ENCODE measurements at places on chromosomes 7 and 10. TPM values are rescaled to one million over a fixed set of nuclear protein-coding genes. Genes with fewer than 3 reads are reported as not detected.
A peak's percentile ranks its signal among the peaks of the same experiment; 100 is the strongest.

C10orf143 gene
- 3.0 TPM for total RNA-seq

ITPRID1 gene
- total RNA-seq = not detected

KCNIP2 gene
- total RNA-seq = 0.23 TPM

OR6B1 gene
- total RNA-seq = not detected

CDHR3 gene
- total RNA-seq = 0.56 TPM

PCLO gene
- not detected for total RNA-seq

ZMIZ2 gene
- total RNA-seq = 118 TPM

HOGA1 gene
- not detected for total RNA-seq

C7orf33 gene
- total RNA-seq = not detected

CRHR2 gene
- not detected for total RNA-seq

TBXAS1 gene
- 4.1 TPM for total RNA-seq

TMEM236 gene
- 0.11 TPM for total RNA-seq

PDGFA gene
- 31.3 TPM for total RNA-seq

GRCh38 chr7:28065721-28066285, 114.8 kb downstream of the JAZF1 start:
- no peak for DNase-seq

DNA sequence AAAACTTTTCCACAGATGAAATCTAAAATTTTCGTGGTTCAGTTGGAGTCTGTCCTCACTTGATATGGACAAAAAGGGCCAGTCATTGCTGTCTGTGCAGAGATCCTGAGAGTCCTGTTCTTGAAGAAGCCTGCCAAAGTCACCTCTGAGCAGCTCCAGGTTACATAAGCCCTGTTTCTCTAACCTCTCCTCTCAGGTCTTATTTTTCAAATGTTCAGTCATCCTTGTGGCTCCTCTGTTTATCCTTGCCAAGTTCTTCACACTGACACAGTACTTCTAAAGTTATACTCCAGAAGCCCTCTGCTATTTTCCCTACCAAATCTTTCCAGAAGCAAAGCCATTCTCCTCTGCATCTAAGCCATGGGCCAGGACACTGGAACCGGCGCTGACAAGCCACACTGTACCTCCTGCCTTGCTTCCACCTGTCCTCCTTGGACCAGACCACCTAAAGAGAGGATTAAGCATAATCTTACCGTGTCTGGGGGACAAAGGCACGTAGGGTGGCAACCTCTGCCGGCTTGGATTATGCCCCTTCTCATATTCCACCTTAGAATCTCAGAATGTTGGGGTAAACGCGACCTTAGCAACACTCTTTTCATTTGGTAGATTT, 161.6 kb downstream of the JAZF1 start:
- DNase-seq = no peak

DNA sequence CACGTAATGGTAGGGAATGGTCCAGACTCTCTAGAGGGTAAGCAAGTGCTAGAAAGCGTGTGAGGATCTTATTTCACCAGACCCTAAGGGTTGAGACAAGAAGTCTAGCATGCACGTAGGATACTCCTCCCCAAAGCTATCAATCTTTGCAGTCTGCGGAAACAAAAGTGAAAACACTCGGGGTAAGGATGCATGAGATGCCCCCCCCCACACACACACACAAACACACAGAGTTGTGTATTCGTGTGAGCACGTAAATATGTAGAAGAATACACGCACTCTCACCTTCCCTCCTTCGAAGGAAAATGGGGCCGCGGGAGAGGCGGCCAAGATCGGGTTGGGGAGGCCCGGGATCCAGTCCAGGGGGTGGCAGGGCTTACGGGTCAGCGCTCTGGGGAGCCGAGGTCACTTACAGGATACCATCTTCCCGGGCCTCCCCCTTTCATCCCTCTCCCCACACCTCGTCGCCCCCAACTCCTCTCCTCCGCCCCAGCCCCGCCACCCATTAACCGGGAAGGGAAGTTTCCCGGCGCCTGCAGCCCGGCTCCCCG, 455 bp downstream of the CUL2 start:
- no peak for DNase-seq

- DNase-seq = no peak
These were observed 25.5 kb downstream of the FAM107B start for GRCh38 chr10:14749070-14749809.

DNA sequence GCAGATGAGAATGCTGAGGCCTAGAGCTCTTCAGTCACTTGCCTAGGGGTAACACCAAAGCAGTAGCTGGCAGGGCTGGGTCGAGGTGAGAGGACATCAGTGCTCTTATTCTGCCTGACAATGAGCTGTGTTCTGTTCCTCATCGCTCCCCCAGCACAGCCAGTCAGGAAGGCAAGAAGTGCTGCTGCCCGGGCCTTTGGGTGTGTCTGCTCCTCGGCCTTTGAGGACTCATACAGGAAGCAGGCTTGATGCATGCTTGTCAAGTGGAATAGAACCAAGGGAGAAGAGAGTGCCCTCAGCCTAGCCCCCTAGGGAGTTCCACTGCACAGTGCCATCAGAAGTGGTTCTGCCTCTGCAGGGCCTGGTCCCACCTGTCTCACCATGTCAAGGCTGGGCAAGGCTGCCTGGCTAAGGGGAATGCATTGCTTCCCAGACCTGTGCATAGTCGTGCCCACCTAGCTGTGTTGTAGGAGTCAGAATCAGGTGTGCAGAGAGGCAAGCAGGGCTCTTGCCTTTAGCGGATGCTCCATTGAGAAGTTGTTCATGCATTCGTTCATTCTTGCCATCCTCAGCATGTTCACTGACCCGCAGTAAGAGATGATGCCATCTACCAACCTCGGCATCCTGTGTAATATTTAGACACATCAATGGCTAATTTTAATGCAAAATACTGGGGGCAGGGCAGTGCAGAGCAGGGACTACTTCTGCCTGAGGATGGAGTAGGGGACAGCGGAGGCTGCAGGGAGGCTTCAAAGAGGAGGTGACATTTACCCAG, 156.6 kb downstream of the RPS24 start:
- no peak for DNase-seq

DNA sequence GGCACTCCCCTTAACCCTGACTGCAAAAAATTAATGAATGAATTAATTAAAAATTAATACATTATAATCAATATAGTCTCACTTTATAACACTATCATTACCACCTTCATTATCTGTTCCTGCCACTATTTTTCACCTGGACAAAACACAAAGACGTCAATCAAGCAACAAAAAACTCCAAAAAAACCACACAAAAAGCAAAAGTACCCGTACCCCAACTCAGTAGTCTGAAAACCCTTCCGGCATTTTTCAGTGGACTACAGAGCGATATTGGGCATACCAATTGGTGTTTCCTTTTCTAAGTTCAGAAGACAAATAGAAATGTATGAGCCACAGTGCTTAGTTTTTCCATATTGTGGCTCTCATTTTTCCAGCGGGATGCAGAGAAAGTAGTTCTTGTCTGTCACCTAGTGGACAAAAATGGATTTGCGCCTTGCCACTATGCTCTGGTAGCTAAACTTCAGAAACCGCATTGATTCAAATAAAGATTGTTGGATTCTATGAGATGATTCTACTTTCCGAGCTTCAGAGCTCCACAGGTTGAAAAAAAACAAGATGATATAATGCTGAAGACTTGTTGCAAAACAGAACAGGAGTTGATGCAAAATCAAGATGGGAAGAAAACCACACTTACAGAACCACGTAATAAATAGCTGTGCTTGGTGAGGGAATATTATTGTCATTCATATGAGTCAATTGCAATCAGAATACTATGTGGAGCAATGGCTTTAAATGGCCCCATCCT, 50.6 kb upstream of the ITGB1 start:
- DNase-seq = peak; percentile 57

GRCh38 chr7:100102950-100103840, 1.8 kb downstream of the AP4M1 start:
- no peak for DNase-seq

- DNase-seq = no peak
These were observed 588 bp downstream of the GET4 start for GRCh38 chr7:876972-877311.

- no peak for DNase-seq
These were observed 212.2 kb downstream of the FAM107B start for GRCh38 chr10:14562218-14563075.

DNA sequence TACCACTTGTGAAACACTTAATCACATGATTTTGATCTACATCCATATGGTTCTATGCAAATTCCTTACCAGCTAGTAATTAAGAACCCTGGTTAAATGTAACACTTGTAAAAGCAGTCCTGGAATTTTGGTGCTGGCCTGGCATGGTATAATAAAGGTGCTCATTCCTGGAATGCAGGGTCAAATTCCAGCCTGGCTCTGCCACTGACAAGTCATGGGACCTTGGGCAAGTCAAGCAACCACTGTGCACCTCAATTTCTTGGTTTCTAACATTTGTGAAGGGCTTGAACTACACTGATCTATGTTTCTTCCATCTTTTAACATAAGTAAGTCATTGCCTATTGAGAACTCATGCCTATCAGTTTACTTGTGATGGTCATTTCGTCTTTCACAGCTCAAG, 91.9 kb upstream of the PIK3CG start:
- DNase-seq = no peak

- no peak for DNase-seq
These were observed 72.6 kb upstream of the SEPHS1 start for GRCh38 chr10:13420532-13421307.

DNA sequence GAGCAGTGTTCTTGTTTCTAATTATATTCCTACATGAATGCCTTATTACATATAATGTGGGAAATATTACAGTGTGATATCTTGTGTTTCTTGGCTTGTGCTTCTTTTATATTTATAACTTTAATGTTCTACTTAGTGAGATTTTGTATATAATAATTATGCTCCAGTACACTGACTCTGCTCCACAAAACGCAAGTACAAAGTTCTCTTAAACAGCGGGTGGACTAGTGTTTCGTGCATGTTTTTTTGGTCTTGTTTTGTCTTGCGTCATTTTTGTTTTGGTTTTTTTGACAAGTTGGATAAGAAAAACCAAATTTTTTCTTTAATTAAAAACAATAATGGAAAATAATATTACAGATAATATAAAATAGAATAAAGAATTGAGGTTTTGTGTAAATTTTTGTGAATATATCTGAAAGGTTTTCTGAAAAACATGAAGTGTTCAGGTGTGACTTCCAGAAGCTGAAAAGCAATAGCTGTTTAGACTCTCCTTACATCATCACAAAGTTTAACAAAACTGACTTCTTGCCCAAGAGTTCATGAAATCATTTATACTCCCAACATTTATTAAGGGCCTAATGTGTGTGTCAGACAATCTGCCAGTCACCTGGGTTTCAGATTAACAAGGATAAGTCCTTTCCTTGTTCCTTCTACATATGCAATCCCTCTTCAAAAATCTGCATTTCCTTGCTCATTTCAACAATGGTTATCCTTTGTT, 331.8 kb downstream of the LRRTM3 start:
- DNase-seq = no peak

DNA sequence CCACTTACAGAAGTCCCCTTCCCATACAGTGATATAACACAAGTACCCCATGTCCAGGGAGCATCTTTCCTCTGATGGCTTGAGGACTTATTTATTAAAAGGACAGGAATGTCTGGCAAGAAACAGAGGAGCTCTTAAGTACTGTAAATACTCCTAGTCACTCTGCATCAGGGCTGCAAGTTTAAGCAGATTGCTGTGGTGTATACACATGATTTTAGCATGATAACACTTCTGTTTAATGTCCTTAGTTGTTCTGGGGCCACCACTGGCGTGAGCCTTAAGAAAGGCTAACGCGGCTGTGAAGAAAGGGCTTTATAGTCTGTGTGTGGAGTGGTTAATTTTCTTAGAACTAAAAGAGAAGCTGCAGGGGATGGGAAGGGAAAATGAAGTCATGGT, 65.7 kb downstream of the GBF1 start:
- DNase-seq = no peak

GRCh38 chr7:105429746-105430612, 41.3 kb upstream of the SRPK2 start:
- DNase-seq = peak; percentile 42

- no peak for DNase-seq
These were observed 8.3 kb upstream of the MET start for GRCh38 chr7:116663744-116664143.

DNA sequence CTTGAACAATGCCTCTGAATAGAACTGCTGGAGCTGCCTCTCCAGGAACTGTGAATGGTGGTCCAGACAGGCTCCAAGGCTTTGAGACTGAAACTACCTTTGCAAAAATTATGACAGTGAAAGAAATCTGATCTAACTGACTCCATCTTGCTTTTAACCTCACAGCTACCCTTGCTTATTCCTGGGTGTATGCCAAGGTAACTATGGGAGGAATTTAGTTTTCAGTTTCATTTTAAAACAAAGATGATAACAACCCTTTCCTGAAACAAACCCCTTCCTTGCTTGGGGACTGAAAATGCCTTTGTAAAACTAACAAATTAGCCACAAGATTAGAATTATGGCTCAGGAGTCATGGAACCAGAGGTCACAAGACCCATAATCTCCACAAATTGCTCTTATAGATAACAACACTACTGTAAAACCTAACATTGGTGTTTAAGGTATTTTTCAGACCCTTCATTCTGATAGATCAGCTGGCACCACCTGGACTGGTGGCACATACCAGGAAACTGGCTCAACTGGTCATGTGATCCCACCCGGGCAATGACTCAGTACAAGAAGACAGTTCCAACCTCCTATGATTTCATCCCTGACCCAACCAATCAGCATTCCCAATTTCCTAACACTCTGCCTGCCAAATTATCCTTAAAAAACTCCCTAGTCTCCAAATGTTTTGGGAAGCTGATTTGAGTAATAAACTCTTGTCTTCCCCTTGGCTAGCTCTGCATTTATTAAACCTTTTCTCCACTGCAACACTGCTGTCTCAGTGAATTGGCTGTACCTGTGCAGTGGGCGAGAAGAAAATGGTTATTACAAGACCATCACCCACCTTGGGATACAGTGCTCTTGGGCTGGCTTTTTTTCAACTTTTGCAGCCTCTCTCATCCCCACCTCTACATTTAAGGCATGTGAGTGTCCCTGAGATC, 608.1 kb downstream of the TYW1 start:
- no peak for DNase-seq

DNA sequence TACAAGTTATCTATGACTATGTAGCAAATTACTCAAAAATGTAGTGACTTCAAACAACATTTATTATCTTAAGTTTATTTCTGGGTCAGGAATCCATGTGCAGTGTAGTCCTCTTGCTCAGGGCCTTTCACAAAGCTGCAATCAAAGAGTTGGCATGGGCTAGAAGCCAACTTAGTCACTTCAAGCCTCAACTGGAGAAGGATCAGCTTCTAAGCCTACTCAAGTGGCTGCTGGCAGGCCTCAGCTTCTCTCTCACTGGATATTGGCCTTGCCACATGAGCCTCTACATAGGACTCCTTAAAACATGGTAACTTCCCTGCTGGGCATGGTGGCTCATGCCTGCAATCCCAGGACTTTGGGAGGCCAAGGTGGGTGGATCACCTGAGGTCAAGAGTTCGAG, 5.0 kb upstream of the NFE2L3 start:
- no peak for DNase-seq

Measured in activated T-cell treated with anti-CD3 and anti-CD28 coated beads, Interleukin-2, amount 50 U/mL, for 4 hours (primary cell).